ENCODE measurements at places on chromosomes 5 and 9.

GRCh38 chr5:81121836-81122630, 111.1 kb upstream of the CKMT2 start:
- DNase-seq: no peak

- DNase-seq: peak; percentile 71
Observed at GRCh38 chr5:103582364-103582763, 19.8 kb upstream of the NUDT12 start.

- no peak for DNase-seq
Observed at GRCh38 chr5:109567374-109568044, 122.2 kb upstream of the MAN2A1 start.

- no peak for DNase-seq
Observed at GRCh38 chr5:141489841-141490240, 960 bp downstream of the PCDHGC5 start.

- DNase-seq: no peak
Observed at GRCh38 chr9:137013571-137013940, 14.5 kb downstream of the ABCA2 start.

DNA sequence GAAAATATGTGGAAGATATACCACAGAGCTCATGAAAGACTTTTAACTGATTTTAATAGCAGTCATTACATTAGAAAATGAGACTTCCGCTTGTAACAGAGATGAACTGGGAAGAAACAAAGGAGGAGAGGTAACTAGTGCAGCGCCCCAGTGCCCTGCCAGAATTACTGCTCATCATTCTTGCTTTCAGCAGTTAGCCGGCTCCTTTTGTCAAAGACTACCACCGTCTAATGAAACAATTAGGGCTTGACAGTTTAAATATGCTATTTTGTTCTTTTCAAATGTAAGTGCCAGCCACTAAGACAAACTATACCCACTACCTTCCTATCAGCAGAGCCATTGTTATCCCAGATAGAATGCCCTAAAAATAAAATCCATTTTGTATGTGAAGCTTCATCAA, 328.4 kb downstream of the EFNA5 start:
- no peak for DNase-seq

DNA sequence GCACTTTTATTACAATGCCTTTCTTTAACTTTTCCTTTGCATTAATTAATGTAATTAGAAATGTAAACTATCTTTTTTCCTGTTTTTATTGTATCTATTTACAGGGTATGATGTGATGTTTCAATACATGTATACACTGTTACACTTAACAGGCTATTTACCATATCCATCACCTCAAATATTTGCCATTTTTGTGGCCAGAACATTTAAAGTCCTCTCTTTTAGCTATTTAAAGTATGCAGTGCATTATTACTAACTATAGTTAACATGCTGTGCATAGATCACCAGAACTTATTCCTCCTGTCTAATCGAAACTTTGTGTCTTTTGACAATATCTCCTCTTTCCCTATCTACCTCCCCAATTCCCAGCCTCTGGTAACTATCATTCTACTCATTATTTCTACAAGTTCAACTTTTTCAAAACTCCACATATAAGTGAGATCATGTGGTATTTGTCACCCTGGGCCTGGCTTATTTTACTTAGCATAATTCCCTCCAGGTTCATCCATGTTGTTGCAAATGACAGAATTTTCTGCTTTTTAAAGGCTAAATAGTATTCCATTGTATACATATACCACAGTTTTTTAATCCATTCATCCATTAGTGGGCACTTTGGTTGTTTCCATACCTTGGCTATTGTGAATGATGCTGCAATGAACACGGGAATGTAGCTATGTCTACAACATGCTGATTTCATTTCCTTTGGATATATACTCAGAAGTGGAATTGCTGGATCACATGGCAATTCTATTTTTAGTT, 32.8 kb downstream of the OR2K2 start:
- no peak for DNase-seq

- no peak for DNase-seq
Observed at GRCh38 chr5:103480246-103480645, 82.3 kb downstream of the NUDT12 start.
